ENCODE measurements at places on chromosomes 1 and 21.
A peak's percentile ranks its signal among the peaks of the same experiment; 100 is the strongest.

DNA sequence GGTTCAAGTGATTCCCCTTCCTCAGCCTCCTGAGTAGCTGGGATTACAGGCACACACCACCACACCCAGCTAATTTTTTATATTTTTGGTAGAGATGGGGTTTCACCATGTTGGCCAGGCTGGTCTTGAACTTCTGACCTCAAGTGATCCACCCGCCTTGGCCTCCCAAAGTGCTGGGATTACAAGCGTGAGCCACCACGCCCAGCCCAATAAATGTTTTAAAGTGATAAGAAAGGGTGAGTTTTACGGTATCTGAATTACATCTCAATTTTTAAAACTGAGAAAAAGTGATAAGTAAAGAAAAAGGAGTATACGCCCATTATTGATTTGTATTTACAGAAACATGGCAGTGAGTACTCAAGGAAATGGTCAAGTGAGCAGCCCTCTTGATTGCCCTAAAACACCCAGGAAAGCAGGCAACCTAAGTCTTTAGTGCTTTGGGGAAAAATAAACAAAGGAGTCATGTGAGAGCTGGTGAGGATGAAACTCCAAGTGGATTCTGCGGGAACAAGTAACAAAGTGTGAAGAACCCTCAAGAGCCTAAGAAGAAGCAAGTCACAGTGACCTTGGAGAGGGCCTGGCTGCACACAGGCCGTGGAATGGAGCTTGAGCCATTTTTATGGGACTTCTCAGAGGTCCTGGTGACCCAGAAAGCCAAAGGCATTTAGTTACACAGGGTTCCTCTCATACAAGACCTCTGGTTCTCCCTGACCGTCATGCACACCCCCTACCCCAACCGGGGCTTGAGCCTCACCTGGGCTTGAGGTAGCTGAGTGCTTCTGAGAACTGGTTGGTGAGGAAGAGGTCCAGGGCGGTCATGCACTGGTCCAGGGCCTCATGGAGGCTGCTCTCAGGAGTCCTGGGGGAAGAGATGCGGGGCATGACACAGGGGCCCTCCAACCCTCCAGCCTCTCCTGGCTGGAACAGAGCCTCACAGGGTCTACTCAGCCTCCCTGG, 9.1 kb downstream of the TTC39A start:
- no peak for DNase-seq

DNA sequence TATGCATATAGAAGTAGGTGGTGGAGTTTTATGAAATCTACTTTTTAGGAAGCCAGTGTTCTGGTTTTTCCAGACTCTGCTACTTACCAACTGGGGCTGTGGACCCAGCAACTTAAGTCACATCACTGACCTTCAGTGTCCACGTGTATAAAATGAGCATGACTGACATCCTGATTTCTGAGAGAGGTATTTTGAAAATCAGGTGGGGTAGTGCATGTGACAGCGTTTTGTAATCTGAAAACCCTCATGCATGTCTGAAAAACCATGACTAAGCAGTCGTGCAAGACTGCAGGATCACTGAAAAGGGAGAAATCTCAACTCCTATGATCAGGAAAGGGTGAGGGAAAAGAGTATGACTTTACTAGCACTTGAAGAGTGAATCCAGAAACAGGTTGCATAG, 26.1 kb downstream of the CR1L start:
- no peak for DNase-seq

DNA sequence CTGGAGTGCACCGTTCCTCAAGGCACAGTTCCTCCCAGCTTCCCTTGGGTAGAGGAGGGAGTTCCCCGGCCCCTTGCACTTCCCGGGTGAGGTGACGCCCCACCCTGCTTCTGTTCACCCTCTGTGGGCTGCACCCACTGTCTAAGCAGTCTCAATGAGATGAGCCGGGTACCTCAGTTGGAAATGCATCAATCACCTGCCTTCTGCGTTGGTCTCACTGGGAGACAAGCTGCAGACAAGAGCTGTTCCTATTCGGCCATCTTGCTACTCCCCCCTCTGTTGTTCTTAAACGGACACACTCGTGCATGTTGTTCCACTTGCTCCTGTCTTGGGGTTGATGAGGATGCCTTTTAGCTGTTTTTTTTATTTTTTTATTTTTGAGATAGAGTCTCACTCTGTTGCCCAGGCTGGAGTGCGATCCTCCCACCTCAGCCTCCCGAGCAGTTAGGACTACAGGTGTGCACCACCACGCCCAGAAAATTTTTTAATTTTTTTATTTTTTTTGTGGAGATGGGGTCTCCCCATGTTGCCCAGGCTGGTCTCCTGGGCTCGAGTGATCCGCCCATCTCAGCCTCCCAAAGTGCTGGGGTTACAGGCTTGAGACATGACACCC, 3.0 kb upstream of the MORC3 start:
- DNase-seq: no peak

DNA sequence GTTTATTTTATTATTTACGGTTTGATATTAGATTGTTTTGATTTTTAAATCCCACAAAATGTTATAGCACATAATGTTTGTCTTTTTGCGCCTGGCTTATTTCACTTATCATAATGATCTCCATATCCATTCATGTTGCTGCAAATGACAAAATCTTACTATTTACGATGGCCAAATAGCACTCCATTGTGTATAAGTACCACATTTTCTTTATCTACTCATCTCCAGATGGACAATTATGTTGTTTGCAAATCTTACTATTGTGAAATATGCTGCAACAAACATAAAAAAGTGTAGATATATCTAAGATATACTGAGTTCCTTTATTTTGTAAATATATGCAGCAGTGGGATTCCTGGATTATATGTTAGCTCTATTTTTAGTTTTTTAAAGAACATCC, 1568.3 kb downstream of the AMY1C start:
- no peak for DNase-seq

GRCh38 chr1:52487632-52488031, 65.3 kb downstream of the TUT4 start:
- no peak for DNase-seq

GRCh38 chr1:180188091-180188506, 33.4 kb downstream of the QSOX1 start:
- peak; percentile 37 for DNase-seq

GRCh38 chr1:240474133-240474614, 137.8 kb downstream of the GREM2 start:
- DNase-seq: no peak

GRCh38 chr1:2605509-2606395, 19.2 kb downstream of the PRXL2B start:
- DNase-seq: no peak

- no peak for DNase-seq
Observed at GRCh38 chr1:100523038-100523652, 14.8 kb upstream of the GPR88 start.

GRCh38 chr1:180255536-180256340, 25.7 kb downstream of the LHX4 start:
- DNase-seq: no peak

DNA sequence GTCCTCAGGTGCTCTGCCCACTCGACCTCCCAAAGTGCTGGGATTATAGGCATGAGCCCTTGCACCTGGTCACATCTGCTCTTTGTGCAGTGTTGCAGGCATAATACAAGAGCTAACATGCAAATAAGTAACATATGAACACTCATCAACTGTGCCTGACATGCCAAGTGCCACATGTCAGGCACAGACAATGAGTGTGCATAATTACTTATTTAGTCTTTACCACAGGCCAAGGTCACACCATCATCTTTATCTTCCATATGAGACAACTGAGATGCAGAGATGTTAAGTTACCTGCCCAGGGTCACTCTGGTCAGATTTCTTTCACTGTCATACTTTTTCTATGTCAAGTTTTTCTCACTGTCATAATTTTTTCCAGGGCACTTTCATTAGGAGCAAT, 126.1 kb downstream of the PPIAL4G start:
- no peak for DNase-seq

DNA sequence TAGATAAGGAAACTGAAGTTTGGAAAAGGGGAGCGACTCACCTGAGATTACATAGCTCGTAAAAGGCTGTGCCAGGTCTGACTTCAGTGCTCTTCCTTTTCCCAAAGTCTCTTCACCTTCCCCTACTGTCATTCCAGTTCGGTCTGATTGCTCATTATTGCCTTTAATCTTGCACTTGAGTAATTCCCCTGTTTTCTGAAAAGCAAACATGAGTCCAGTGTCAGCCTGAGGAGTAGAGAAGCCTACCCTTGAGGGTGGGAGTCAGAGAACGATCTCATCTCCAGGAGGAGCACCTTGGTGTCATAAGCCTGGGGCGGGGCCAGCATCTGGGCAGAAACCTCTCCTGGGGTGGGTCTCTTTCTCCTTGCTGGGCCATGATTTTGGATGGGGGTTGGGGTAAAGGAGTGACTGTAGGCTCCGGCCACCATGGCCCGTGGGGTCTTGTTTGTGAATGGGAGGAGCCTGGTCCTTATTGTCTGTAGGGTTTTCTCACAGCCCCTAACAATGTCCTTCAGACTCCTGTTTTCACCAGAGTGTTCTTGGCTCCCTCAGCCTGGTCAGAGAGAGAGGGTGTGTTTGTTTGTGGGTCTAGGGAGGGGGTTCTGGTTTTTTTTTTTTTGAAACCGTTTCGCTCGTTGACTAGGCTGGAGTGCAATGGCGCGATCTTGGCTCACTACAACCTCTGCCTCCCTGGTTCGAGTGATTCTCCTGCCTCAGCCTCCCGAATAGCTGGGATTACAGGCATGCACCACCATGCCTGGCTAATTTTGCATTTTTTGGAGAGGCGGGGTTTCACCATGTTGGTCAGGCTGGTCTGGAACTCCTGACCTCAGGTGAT, 6.0 kb downstream of the VANGL2 start:
- no peak for DNase-seq

- DNase-seq: no peak
Observed at GRCh38 chr1:69858534-69858933, 290.8 kb downstream of the LRRC7 start.

- DNase-seq: peak; percentile 40
Observed at GRCh38 chr1:205440476-205441317, 15.1 kb downstream of the BLACAT1 start.

DNA sequence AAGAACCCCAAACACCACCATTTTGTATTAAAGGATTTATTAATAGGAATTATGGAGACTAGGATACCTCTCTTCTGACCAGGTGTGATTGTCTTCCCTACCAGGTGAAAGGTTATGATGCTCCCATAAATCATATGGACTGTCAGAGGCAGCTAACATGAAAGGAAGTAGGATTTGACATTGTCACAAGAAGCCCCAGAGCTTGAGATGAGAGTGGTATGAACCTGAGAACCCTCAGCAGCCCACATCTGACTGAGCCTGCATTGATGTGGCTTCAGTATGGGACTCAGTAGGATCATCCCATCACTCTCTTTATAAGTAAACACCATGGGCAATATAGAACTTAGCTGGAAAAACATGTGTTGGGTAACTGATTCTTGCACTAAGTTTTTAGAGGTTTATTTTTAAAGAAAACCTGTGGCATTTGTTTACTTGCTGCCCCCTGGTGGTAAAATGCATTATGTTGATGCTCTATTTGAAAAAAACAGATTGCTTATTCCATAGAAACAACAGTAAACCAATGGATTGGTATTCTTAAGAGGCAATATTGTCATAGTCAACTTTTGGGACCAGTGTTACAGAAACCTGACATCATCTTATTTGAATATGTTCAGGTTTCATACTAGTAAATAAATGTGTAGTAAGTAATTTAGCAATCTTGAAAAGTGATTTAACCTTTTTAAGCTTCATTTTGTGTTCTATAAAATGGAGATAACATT, 16.6 kb upstream of the CACYBP start:
- DNase-seq: no peak

GRCh38 chr1:95034506-95034905, 38.2 kb downstream of the ALG14 start:
- no peak for DNase-seq

DNA sequence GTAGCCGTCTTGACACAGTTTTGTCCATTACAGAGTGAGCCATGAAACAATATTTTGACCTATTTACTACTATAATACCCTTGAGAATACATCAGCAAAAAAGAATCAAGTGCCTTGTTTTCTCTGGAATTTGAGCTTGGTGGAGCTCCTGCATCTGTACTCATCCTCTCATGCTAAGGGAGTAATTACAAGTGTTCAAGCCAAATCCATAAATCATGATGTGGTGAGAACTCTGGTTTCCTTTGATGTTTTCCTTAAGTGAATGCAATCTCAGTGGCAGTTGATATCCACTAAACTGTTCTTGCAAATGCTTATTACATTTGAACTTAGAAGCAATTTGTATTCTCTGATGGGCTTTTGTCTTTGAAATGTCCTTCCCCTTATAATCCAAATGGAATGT, 824.6 kb upstream of the TMPRSS15 start:
- no peak for DNase-seq

DNA sequence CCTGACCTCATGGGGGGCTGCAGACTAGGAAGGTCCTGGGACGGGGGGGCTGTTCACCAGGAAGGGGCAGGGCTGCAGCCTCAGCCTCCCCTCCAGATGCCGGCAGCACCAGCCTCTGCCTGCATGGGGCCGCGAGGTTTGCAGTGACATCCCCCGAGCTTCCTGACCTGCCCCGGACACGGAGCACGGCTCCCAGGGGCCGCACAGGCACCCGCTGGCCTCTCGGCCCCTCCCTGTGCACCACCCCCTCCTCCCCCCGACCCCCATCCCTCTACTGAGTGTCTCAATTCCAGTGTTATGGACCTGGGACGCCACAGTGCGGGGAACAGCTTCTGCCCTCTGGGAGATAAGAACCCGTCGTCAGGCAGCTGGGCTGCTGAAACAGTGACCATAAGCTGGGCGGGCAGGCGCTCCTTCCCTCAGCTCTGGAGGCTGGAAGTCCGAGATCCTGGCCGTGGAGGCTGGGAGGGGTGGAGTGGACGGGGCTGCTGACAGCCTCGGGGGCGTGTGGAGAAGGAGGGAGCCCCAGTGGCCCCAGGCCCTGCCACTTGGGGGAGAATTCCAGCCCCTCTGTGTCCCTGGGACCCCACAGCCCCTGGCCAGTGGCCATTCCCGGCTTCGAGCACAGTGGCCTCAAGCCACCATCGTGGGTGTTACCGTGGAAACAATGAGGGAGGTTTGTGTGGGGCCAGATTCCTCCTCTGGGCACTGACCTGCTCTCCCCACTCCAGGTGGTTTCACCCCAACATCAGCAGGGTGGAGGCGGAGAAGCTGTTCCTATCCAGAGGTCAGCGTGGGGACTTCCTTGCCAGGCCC, 11.6 kb downstream of the RNF223 start:
- DNase-seq: no peak

DNA sequence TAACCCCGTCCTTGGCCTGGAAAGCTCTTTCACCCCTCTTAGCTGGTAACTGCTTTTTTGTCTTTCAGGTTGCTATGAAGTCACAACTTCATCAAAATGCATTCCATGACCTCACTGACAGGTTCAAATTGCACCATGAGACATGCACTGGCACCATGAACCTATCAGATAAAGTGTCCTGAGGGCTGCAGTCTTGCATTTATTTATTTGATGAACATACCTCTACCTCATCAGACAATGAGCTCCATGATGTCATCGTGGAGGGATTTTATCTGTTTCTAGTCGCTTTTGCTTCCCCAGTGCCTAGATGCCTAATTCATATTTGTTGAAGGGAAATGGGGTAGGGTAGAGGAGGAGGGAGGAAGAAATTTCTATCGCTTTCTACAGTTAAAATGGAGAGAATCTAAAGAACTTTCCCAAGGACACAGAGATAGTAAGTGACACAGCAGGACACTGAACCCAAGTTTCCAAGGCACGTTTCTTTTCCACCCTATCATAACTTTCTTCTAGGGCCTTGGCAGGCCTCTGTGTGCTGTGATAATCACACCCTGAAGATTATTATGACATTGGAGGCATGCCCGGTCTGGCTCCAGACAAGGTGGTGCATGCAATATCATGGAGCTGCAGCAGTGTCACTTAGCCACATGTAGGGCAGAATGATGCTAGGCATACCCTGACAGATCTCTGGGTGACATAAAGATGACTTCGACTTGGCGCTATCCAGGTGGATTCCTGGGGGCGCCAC, 69.5 kb downstream of the CD58 start:
- DNase-seq: no peak
